ENCODE measurements at places on chromosomes 5 and 9.

GRCh38 chr5:67156976-67157583 is 39.5 kb downstream of the CD180 start:
- DNase-seq, result peak; percentile 23

DNA sequence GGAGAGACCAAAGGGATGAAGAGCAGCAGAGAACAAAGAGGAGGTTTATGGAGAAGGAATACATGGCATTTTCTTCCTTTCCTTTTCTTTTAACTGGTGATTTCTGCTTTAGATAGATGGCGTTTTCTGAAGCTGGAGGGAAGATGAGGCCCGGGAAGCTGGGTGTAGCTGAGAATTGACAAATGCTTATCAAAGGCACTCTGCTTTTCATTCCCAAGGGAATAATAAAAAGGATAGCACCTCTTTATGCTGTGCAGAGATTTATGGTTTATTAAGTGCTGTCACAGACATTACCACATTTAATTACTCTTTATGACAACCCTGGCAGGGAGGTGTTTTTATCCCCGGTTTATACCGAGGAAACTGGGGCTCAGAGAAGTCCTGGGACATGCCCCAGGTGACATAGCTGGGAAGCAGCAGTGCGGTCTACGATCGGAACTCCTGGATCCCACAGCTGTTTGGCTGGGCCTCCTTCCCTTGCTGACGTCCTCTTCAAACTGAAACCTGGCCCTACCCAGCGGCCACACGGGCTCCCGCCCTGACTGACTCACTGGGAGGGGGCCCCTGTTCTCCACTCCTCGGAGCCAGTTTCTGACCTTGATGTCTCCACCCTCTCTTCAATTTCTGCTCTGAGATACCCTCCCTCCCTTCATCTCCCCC is 8.2 kb upstream of the EPB41L4B start:
- no peak for DNase-seq

DNA sequence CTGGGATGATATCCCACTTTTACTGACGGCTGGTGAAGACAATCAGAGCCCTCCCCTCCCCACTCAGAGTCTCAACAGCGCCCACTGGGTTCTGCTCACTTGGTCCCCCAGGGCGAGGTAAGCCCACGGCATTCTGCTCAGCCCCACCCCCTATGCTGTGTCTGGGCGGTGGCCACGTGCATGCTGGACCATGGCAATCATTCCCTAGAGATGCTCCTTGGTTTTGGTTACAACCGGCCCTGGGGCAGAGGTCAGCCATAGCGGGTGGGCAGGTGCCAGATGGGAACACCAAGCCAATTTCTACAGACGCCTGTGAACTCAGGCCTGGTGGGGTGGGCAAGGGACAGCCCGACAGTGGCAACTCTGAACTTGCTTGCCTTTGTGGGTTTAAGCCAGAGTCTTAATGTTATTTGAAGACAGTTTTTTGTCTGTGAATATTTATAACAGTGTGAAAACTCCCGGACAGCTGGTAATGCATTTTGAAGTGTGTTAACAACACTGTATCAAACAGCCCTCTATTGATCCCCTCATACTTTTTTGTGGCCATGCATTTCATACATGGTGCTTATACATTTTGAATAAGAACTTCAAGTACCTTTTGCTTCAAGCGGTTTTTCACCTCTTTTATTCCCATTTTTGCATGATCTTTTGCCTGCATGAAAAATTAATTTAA is 94.2 kb downstream of the CRB2 start:
- DNase-seq, result no peak

- DNase-seq, result no peak
Observed at GRCh38 chr5:17895288-17896033, 261.2 kb downstream of the TAF11L14 start.

DNA sequence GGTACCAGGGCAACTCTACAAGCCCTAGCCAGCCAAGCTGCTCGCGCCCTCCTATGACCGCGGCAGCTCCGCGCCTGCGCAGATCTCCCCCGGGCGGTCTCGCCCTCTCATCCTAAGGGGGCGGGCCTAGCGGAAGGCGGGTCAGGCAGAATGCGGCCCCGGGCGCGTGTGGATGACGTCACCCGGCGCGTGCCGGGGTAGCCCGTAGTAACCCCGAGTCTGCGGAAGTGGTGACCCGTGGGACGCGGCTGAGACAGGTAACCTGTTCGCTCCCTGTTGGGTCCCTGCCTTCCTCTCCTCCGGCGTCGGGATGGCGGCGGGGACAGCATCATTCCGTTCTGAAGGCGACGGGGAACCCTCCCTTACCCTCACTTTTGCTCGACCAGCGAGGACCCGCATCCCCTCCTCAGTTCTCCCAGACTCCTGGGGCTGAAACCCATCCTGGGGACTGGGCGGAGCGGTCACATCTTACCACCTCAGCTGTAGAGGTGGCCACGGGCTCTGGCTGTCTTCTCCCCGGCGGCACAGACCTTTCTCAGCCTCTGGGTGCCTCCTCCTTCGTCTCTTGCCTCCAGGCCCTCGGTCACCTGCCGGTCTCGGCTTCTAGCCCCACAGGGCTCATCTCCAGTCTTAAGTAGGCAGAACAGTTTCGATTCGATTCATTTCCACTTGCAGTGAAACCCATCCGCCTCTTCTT is at the start of gene AOPEP:
TSS of gene AOPEP (plus strand) at position 205 of the 697 bp plus-strand sequence. CDS start 33,085 bp downstream, outside the sequence.
- DNase-seq, result peak; percentile 98

DNA sequence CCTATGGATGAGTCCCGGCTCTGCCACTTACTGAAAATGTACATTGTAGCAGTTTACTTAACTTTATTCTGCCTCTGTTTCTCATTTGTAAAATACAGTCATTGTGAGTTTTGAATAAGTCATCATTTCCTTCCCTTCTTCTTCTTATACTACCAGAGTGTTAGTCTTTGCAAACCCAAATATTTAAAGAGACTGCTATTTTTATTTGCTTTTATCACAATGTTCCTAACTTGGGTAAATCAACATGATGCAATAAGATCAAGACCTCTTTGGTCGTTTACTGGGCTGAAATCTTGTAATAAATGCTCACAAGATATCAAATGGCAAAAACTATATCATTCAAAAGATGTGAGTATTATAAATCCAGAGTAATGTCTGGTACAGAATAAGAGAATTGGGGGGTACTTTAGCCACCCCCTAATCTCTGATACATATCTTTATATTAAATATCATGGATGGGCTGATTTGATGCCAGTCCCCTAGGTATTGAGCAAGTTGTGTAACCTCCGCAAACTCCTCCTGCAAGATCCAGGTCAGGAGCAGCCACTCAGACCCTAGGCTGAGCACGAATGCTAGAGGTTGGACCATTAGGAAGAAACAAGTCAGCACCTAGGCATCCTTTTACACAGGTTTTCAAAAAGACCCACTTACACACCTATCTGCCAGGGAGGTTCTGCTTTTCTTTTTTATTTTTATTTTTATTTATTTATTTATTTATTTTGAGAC is 13.3 kb upstream of the GLDC start:
- DNase-seq, result no peak

- no peak for DNase-seq
Observed at GRCh38 chr5:166581826-166582225, 1709.6 kb upstream of the WWC1 start.

DNA sequence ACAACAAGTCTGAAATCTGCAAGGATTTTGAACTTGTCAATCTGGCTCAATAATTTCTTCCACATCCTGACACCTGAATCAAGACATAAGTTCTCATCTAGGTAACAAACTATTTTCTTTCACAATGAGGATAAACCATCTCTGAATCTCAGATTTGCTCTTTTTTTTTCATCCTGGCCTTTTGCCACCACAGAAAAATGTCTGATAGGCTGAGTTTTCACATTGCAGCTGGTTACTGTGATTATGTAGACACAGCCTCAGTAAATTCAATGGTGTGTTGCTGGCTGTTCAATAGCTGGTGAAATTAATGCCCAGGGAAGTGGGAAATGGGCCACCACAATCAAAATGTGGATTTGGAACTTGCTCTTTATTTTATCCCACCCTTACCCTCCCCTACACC is 2.8 kb upstream of the ADRA1B start:
- DNase-seq, result no peak

GRCh38 chr9:130917168-130917960 is 20.8 kb upstream of the QRFP start:
- no peak for DNase-seq

DNA sequence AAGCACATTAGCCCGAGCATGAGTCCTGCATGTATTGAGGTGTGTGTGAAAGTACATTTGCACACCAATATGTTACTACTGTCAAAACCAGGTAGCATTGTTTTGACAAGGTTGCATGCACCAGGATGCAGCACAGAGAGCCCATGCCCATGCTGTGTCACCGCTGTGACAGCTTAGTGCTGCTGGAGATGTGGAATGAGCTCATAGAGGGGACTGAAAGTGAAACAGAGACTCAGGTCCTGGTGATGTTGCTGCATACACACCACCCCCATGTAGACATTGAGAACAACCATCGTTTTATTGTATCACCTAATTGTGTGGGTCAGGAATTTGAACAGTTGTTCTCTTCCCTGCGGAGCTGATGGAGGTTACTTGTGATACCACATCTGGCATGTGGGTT is 53.0 kb downstream of the GADD45G start:
- no peak for DNase-seq

GRCh38 chr5:123382252-123382651 is 41.0 kb downstream of the CEP120 start:
- DNase-seq, result no peak

GRCh38 chr5:111072949-111073682 is 1.6 kb downstream of the TSLP start:
- DNase-seq, result no peak

DNA sequence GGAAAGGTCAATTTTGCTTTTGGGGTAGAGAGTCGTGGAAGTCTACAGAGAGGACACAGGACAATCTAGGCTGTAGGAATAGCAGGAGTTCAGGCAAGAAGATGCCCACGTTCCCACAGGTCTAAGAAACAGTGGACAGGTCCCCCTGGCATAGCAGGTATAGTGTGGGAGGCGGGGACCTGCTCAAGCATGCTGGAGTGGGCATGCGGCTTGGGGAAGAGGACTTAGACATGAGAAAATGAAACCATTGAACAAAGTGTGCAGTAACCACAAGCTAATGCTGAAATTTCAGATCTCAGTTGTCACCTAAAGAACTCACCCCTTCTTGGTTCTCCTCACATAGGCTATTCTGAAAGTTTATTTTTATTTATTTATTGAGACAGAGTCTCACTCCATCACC is 142.8 kb upstream of the EFNA5 start:
- DNase-seq, result no peak

DNA sequence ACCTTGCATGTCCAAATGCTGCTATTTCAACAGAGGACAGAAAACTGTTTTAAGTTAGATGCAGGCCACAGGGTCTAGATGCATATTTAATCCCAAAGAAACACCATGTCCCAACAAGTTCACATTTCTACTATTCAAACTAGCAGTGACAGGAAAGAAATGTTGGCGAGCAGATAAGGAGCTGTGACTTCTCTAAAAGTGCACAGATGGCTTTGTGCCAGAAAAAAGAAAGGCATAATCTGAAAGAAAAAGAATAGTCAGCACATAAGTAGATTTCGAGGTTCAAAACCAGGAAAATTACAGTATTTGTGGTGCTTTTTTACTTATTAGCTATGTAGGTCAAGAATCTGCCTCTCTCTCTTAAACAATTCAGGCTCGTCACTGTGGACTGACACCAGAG is 178.3 kb downstream of the DNAH5 start:
- DNase-seq, result no peak

GRCh38 chr5:6166698-6167394 is 211.5 kb downstream of the MED10 start:
- DNase-seq, result no peak

DNA sequence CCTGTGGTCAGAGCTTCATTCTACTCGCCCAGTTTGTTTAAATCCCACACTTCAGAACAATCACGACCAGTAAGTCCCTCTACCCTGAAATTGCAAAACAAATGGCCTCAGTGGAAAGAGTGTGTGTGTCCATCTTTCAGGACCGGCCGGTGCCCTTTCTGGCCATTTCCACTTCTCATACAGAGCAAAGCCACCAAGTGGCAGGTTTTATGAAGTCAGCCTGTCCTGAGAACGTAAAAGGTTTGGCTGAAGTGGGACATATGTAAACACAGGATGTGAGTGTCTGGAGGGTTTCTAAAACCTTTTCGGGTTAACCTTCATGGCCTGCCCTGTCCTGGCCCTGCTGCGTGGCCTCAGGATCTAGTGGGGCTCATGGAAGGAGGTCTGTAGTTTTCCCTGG is 24.7 kb downstream of the NXNL2 start:
- no peak for DNase-seq

- no peak for DNase-seq
Observed at GRCh38 chr9:121273064-121273775, 5.3 kb downstream of the GSN start.

- DNase-seq, result no peak
Observed at GRCh38 chr5:96569770-96570169, 92.4 kb upstream of the CAST start.

DNA sequence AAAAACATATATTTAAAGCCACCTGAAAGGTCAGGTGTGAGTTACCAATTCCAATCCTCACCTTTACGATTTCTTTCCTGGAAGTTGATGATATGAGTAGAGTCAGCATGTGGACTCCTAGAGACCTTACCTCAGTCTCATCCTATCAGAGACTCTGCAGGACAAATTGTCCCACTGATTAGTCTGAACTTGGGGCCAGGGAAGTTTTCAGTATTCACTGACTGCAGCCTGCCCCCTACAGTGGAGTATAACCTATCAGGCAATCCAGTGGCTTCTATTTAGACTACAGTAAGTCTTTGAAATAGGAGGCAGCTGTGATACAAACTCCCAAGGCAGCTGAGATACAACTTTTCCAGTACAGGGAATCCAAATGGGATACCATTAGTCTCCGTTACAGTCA is 449.4 kb upstream of the CDH10 start:
- no peak for DNase-seq

DNA sequence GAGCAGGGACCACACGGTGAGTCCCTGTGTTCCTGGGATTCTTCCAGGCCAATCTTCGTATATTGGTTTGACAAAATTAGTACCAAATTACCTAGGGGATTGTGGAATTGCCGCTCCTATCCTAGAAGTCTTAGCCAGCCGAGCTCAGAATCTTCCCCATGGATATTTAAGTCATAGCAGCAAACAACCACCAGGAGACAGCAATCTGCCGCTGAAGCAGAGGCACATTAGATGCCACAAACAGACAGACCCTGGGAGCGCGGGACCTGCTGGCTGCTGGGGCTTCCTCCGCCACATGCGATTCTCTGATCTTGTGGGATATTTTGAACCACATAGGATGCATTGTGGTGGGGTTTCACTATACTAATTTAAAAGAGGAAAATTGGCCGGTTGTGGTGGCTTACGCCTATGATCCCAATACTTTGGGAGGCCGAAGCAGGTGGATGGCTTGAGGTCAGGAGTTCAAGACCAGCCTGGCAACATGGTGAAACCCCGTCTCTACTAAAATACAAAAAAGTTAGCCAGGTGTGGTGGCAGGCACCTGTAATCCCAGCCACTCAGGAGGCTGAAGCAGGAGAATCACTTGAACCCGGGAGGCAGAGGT is 31.7 kb upstream of the ZBTB43 start:
- no peak for DNase-seq

All from activated CD4-positive, CD25-positive, alpha-beta regulatory T cell (primary cell).